ENCODE measurements at places on chromosomes 3 and 15.

- DNase-seq = no peak
Measured at GRCh38 chr3:99712291-99712954, 74.0 kb downstream of the COL8A1 start.

DNA sequence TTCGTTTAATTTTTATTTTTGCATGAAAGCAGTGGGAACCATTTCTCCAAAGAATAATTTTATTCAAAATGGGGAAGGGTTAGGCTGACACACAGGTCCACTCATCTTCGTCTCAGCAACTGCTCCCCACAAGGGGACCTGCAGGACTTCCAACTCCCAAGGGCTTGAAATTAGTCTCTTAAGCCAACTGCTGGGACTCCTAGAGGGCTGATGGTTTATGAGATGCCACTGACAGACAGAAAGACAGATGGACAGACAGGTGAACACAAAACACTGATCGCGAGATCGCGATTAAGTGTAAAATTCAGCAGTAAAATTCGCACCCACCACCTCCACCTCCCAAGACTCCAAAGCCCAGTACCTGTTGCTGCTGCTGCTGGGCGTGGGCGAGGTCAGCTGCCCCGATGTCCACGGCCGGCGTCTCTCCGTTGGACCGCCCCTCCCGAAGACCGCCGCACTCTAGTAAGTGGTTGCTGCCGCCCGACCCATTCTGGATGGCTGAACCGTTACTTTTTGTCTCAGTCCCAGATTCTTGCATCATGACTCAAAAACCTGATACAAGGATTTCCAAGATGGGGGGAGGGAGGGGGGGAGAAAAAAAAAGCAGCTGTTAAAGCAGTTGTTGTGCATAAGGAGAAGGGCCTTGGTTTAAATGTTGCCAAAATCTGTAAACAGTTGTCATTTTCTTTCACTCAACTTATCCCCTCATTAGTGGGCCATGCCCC is 385.5 kb downstream of the FOXP1 start:
- no peak for DNase-seq

GRCh38 chr15:74391582-74392450 is 24.4 kb upstream of the CYP11A1 start:
- no peak for DNase-seq

- no peak for DNase-seq
Measured at GRCh38 chr3:138378331-138378730, 30.0 kb downstream of the MRAS start.

DNA sequence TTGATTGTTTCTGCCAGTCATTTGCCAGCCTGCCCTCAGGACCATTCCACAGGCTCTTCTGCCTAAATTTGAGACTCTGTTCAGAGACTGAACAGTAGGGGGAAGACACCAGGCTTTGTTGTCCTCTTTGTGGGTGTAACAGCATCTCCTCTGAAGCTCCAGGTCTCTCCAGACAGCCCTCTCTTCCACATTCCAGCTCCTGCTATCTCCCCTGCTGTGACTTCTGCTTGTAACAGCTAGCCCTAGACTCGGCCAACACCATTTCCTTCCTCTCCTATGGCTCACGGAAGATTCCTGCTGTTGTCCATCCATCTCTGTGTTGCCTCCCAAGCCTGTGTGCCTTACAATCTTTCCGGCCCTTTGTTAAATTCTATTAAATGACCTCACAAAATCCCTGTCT is 40.2 kb downstream of the SUCLG2 start:
- no peak for DNase-seq

DNA sequence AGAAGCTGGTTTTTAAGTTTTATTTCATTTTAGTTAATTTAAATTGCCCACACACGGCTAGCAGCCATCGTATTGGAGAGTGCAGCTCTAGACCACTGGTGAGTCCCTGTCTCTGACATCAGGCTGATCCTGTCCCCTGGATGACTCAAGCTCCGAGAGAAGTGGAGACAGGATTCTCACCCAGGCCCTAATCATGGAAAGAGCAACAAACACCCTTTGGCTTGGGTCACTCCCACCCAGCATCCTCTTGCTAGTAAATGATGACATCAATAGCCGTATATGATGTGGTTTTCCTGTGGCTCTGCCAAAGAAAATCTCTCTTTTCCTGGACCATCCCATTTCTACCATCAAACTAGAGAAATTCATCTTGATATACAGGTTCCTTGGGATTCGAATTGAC is 182.2 kb downstream of the NTRK3 start:
- no peak for DNase-seq

GRCh38 chr3:194658477-194659242 is 13.3 kb downstream of the LSG1 start:
- no peak for DNase-seq

DNA sequence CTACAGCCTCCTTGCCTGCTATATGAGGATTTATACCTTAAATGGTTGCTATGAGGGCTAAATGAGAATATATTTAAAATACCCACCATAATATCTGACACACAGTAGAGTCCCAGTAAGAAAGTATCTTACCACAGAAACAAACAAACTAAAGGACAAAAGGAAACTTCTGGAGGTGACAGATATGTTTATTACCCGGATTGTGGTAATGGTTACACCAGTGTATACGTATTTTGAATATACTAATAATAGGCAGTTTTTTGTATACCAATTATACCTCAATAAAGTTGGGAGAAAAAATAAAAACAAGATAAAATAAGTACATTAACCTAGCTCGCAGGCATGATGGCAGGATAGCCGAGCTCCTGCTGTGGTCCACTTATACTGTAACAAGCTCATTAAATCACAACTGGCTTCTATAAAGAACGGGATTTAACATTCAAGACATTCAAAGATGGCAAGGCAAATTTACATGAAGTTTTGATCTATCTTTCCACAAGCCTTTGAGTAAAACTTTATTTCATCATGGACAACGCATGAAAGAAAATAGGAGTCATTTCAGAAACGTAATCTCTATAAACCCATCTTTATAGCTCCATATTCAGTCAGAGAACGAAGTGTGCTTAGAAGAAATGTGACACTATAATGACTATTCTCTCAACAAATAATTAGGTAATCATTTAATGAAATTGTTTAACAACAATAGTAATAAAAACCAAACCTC is 1.5 kb downstream of the RPN1 start:
- DNase-seq = no peak

GRCh38 chr3:194140520-194141414 is 4.8 kb downstream of the HES1 start:
- DNase-seq = peak; percentile 92

Measured in islet precursor cell (in vitro differentiated cells).